ENCODE measurements at places on chromosomes 2 and 18.

DNA sequence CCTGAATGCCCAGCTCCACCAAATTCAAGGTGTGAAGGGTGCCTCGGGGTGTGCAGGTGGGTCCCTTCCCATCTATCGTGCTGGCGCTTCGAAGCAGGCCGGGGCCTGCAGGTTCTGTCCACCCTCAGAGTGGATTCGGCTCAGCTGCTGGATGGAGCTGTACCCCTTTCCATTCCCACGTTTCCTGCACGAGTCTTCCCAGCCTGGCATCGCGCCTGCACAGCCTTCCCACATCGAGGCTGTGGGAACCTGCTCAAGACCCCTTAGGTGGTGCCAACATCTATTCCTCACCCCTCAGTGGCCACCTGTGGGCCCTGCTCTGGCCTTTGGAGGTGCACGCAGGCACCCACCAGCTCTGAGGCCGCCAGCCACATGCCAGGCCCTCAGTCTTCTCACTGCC is 65.7 kb downstream of the PDCL3 start:
- DNase-seq, result no peak
- H3K27ac ChIP-seq, result no peak overlapping the region
- H3K4me3 ChIP-seq, result no peak overlapping the region
- H3K27me3 ChIP-seq, result no peaks in the 10 kb centered on the region
- no peaks in the 10 kb centered on the region for H3K36me3 ChIP-seq

- H3K4me3 ChIP-seq, result peak overlapping the region; percentile 24
- DNase-seq, result no peak
- no peak overlapping the region for H3K27ac ChIP-seq
- H3K36me3 ChIP-seq, result no peaks in the 10 kb centered on the region
- peaks cover 19% of the 10 kb centered on the region for H3K4me1 ChIP-seq
- H3K27me3 ChIP-seq, result peaks cover 6% of the 10 kb centered on the region
Measured at GRCh38 chr2:202171241-202171825, 67.1 kb downstream of the SUMO1 start.

- no peaks in the 10 kb centered on the region for H3K27me3 ChIP-seq
- no peaks in the 10 kb centered on the region for H3K4me1 ChIP-seq
- no peak overlapping the region for H3K27ac ChIP-seq
- no peak overlapping the region for H3K4me3 ChIP-seq
- no peaks in the 10 kb centered on the region for H3K36me3 ChIP-seq
- DNase-seq, result no peak
Measured at GRCh38 chr18:39299152-39299551, 1733.6 kb upstream of the CELF4 start.

GRCh38 chr2:88639865-88640264 is 12.6 kb upstream of the EIF2AK3 start:
- no peaks in the 10 kb centered on the region for H3K4me1 ChIP-seq
- H3K4me3 ChIP-seq, result no peak overlapping the region
- no peak for DNase-seq

GRCh38 chr2:216372761-216373291 is 543 bp upstream of the MARCHF4 start:
- peaks cover 15% of the 10 kb centered on the region for H3K4me1 ChIP-seq
- no peak overlapping the region for H3K27ac ChIP-seq
- no peak overlapping the region for H3K4me3 ChIP-seq
- no peaks in the 10 kb centered on the region for H3K36me3 ChIP-seq
- H3K27me3 ChIP-seq, result peaks cover 8% of the 10 kb centered on the region
- no peak for DNase-seq

GRCh38 chr2:239470151-239470900 is 69.5 kb upstream of the HDAC4 start:
- no peak overlapping the region for H3K27ac ChIP-seq
- no peaks in the 10 kb centered on the region for H3K4me1 ChIP-seq
- H3K36me3 ChIP-seq, result no peaks in the 10 kb centered on the region
- H3K4me3 ChIP-seq, result no peak overlapping the region

DNA sequence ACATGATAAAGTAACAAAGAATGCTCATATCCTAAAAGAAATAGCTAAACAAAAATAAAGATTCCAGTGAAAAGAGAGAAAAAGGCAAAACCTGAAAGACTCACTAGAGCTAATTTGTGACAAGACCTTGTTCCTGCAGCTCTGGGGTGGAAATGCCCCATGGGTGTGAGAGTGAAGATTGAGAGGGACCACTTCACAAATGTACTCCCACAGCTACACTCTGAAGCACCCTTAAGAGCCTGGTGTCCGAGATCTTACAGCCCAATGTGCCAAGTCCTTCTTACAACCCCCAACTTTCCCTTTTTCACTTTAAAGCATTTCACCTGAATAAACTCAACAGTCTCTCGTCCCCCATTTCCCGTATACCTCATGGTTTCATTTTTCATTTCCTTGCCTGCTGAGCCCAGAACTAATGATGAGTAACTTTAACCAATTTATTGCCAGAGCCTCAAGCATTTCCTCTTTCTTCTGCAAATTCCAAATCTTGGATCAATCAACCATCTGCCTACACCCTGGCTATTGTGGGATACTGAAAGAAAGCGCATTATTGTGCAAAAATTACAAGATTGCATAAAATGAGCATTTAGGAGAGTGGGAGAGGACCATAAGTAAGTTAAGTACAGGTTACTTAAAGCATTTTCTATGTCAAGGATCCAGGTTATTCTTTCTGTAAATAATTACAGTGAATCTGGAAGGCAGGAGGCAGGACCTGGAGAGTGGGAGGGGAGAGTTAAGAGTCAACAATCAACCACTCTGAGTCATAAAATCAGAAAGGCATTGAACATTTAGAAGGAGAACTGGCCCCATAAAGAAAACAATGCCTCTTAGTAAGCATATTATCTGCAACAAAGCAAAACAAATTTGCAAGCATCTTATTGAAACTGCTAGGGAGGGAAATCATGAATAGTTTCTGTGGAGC is 804.4 kb upstream of the CELF4 start:
- no peak overlapping the region for H3K4me3 ChIP-seq
- H3K4me1 ChIP-seq, result no peaks in the 10 kb centered on the region
- no peak for DNase-seq
- H3K27me3 ChIP-seq, result peaks cover 3% of the 10 kb centered on the region
- H3K27ac ChIP-seq, result no peak overlapping the region

GRCh38 chr2:140506606-140507005 is 1624.2 kb downstream of the LRP1B start:
- DNase-seq, result no peak
- H3K4me1 ChIP-seq, result no peaks in the 10 kb centered on the region
- H3K4me3 ChIP-seq, result no peak overlapping the region
- no peaks in the 10 kb centered on the region for H3K27me3 ChIP-seq

DNA sequence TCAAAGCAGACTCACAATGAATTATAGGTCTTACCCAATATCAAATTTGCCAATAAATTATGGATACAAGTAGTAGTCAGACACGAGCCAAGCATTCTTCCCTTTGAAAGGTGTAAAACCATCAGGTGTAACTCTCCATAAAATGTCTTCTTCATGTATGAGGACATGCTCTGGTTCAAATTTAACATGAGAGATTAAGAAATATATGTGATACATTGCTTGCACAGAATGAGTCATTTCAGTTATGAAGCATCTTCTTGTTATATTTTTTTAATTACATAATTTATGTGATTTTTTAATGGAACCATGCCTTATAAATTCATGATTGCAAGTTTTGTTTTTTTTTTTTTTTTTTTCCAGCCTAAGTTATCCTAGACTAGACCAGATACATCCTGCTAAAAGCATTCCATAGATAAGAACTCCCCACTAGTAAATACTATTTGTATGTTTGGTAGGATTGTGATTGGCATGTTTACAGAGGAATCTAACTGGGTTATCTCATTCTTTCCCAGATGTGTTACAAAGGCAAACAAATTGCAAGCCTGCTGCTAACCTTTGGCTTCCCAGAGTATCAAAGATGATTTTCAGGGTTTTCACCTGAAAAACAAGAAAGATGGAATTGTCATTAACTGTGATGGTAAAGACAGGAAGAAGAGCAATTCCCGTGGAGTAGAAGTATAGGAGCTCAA is 621.9 kb downstream of the XIRP2 start:
- H3K4me1 ChIP-seq, result no peaks in the 10 kb centered on the region
- no peak overlapping the region for H3K4me3 ChIP-seq
- DNase-seq, result no peak
- H3K27ac ChIP-seq, result no peak overlapping the region
- no peaks in the 10 kb centered on the region for H3K27me3 ChIP-seq
- H3K36me3 ChIP-seq, result no peaks in the 10 kb centered on the region

DNA sequence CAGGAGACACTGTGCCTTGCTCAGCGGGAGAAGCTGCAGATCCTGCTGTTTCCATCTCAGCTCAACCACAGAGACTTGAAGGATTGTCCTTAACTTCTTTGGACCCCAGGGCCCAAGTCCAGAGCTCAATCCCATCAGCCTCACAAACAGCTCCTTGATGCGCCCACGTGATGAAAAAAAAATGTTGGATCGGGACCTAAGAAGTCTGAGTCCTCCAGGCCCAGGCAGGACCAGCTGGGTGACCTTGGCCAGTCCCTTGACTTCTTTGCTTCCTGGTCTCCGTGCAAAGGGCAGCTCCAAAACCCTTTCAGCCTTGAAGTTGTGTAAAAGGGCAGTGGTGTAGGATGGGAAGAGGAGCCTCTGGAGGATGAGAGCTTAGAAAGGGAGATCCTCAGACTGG is 175.5 kb downstream of the ZFP36L2 start:
- no peak for DNase-seq
- no peaks in the 10 kb centered on the region for H3K27me3 ChIP-seq
- H3K4me3 ChIP-seq, result no peak overlapping the region
- no peak overlapping the region for H3K27ac ChIP-seq
